ENCODE measurements at places on chromosomes 2 and 18. TPM values are rescaled to one million over a fixed set of nuclear protein-coding genes. Genes with fewer than 3 reads are reported as not detected.

Gene SEMA4C
- 26.7 TPM for total RNA-seq

Gene OTOF
- not detected for total RNA-seq

Gene NAGK
- total RNA-seq = 63.4 TPM

Gene GCFC2
- total RNA-seq = 17.2 TPM

Gene DHRS9
- total RNA-seq = not detected

Gene BOLL
- total RNA-seq = not detected

Gene XDH
- total RNA-seq = 0.97 TPM

Gene B3GNT7
- 0.65 TPM for total RNA-seq

Gene TUBA3E
- total RNA-seq = not detected

Gene CNTNAP5
- total RNA-seq = 0.12 TPM

Gene SERPINB7
- 19.6 TPM for total RNA-seq

Gene VIT
- 28.7 TPM for total RNA-seq

Gene TRMT61B
- total RNA-seq = 13.3 TPM

Gene GKN2
- not detected for total RNA-seq

Gene SERPINB10
- total RNA-seq = not detected

Gene UCN
- total RNA-seq = 0.85 TPM

Gene LBX2
- total RNA-seq = 2.1 TPM

Gene EVA1A
- 31.2 TPM for total RNA-seq

Gene MAP3K19
- total RNA-seq = not detected

Gene TRIP12
- 238 TPM for total RNA-seq

All from hair follicle dermal papilla cell (primary cell).